ENCODE measurements at places on chromosomes 7 and 10.

DNA sequence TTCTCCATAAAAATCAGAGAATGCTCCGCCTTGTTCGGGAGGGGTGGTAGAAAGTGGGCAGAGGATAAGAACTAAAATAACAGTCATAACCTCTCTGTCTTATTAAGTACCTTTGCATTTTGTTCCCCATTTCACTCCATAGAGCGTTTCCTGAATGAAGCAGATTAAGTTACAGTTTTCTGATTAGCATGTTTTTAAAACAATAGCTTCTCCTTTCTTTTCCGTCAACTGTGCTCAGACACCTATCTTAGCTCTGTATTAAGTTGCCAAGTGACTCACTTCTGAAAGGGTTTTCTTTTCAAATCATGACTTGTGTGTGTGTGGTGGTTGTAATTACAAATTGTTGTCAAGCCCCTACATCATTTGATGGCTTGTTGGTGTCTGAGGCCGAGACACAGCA lies 1.4 kb downstream of the HABP2 start:
- DNase-seq = no peak

DNA sequence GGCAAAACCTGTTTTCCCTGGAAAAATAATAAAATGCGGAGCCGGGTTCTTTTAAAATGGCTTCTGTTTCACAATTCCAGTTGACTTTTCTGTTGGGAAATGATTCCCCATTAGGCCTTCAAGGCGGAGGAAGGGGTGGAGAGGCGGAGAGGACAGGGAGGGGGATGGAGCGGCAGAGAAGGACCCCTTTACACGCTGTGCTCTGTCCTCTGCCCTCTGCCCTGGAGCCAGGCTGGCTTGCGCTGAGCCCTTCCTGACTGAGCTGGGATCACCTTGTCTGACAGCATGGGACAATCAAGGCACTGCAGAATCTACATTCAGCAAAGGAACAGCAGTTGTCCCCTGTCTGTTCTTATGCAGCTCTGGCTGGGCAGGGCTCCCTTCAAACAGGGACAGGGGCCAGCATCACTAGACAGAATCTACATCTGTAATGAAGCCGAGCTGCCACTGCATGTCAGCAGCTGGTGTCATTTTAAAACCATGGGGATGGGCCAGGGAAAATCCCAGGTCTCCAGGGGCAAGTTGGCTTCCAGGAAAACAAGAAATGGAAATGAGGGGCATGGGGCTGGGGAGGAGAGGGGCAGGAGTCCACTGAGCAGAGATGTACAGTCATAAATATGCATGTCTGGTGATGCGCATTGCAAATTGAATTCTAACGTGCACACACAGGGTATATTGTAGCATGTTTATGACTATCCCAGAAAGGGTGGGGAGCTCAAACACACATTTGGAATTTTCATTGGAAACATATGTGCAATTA lies 120.0 kb downstream of the MKX start:
- no peak for DNase-seq

DNA sequence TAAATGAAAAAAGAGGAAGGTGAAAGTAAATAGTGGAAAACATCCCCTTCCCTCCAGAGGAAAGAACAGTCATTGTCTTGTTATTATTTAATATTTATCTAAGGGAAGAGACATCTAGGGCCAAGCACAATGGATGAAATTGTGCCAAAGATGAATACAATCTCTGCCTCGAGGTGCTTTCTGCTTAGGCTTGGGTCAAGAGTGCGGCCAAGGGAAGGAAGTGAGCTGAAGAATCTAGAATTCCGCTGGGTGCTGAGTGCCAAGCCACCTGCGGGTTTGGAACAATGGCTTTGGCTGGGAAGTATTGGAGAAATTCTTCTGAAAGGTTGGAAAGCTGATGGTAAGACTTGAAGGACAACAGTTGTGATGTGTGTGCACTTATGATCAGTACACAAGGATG lies 531.3 kb upstream of the FZD8 start:
- no peak for DNase-seq

GRCh38 chr7:28759475-28759971 lies 198.6 kb downstream of the TRIL start:
- no peak for DNase-seq

DNA sequence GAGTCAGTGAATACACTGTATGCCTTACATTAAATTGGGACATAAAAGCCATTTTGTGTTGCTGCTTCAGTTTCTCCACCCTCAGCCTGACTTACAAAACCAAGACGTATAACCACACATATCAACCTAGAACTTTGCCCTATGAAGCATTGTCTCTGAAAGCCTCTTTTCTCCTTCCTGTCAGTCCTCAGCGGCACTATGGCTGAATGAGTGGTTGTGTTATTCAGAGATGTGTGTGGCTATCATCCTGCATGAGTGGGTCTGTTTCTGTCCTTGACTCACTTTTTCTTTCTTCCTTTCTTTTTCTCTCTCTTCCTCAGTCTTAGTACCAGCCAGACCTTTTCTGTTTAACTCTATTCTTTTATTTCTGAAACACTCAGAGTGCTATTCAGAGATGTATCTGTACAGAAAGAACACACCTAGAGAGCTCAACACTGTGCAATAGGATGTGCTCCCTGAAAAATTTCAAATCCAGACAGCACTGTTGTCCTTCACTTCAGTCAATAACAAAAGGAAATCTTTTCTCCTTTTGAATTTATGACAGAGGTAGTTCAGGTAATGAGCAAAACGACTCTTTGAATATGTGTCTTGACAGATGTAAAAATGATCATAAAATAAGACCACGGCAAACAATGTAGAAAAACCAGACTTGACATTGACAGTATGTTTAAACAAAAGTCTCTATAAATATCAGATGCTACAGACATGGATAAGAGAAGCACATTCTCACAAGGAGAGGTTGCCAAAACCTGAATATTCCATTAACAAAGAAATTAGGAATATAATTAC lies 163.3 kb upstream of the FEZF1 start:
- no peak for DNase-seq

GRCh38 chr7:32879460-32879859 lies 12.1 kb downstream of the KBTBD2 start:
- no peak for DNase-seq

DNA sequence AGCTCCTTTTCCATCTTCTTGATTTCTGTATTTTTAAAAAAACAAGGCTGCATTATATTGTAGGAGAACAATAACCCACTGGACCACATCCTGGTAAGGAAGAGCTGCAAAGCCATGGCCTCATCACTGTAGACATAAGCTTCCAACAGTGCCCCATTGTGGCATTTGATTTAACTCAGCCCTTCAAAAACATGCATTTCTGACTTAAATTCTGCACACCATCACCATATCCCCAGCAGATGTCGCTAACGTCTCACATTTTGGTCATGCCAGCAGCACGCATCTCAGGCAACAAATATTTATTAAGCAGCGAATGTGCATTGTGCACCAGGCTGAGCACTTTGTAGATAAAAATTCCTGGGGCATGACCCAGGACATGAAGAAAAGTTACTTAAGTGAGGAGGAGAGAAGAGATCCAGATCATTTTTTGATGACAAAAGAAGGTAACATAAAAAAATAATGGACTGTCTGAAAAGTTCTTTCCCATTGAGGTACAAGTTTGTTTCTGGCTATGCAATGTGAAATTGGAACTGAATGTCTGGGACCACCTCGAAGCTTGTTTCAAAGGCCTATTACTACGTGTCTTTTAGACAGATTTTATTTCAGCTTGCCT lies 164.6 kb upstream of the CDCA7L start:
- DNase-seq = peak; percentile 24

GRCh38 chr10:788796-789748 lies 99.6 kb upstream of the DIP2C start:
- peak; percentile 96 for DNase-seq

DNA sequence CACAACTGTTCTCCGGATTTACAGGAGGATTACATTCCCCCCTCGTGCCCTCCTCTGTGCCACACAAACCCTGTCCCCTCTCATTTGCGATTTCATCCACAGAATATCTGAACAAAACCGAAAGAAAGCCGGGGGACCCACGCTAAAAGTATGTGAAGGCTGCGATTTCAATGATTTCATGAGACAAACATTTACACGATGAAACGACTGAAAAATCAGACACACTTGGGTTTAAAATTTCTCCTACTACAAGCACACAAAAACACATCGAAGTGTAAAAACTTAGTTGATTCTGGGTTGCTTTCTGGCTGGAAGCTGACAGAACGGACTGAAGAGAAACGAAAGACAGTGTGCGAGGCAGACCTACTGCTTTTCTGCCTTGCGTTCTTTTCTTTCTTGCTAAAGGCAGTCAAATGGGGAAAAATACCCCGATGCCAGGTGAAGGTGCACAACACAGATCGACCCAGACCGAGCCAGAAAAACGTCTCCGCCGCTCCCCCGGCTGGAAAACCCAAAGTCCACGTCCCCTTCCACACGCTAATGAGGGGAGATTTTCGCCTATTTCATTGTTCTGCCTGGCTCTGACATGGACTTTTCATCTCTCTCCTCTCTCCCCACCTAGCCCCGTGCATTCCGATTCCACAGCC lies 1.2 kb downstream of the HIPK2 start:
- DNase-seq = peak; percentile 36

GRCh38 chr10:34341473-34341872 lies 473.6 kb downstream of the PARD3 start:
- no peak for DNase-seq

GRCh38 chr7:24039991-24040624 lies 243.9 kb upstream of the NPY start:
- DNase-seq = no peak

DNA sequence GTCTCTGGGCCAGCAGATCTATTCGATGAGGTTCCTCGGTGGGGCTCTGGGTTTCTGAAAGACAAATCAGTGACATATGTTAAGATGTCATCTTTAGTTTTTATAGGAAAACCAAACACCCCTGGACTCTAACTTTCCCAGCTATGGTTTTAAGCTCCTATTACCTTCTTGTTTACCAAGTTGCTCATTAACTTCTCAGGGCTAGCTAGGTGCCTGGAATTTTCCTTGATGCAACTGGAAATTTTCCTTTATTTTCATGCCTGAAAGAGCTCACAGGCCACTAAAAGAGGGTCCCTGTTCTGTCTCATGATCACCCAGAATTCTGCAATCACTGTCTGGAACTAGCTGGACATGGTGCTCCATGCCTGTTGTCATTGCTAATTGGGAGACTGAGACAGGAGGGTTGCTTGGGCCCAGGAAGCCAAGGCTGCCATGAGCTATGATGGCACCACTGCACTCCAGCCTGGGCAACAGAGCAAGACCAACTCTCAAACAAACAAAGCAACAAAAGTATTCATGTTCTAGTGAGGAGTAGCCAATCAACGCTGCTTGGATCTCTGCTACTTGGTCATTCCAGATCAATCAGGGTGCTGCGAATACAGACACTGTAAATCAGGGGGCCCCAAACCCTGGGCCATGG lies 1173.5 kb upstream of the AUTS2 start:
- DNase-seq = no peak

DNA sequence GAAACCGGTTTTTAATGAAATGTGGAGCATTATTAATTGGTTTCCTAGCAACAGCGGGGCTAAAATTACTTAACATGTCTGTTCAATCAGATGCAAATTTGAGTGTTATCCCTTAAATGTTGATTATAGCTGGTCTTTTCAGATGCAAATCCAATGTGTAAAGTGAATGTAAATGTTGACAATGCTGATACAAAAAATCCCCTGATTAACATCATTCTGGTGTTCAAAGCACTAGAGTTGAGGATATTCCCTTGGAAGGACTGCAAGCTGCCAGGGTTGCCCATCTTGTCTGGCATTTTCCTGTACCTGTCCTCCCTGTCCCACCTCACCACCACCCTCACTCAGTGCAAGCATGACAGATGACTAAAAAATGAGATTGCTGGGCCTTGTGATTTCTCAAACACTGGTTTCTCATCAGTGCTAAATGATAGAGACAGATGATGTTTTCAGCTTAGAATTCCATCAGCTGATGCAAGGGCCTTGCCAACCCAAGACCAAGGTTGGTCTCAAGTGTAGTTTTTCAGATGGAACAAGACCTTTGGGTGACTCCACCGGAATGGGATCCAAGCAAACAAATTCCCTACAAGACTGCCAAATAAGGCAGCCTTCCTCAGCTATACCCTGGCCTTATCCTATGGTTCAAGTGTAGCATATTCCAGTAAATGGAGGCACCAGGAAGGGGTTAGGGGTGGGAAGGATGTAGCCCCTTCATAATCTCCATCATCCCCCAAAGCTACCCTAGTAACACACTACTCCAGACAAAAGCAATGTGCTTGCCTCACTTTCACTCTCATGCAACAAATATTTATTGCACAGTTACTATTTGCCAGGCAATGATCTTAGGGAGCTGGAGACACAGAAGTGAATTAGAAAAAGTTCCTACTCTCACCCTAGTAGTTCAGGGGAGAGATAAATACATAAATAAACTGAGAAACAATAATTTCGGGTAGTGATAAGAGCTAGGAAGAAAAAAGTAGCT lies 54.9 kb downstream of the JAZF1 start:
- DNase-seq = no peak

Data from 8988T (cell line).